Gastroesophageal sphincter (tissue), 4 donors: ENCODE measurements at places on chromosomes 11 and 22.

DNA sequence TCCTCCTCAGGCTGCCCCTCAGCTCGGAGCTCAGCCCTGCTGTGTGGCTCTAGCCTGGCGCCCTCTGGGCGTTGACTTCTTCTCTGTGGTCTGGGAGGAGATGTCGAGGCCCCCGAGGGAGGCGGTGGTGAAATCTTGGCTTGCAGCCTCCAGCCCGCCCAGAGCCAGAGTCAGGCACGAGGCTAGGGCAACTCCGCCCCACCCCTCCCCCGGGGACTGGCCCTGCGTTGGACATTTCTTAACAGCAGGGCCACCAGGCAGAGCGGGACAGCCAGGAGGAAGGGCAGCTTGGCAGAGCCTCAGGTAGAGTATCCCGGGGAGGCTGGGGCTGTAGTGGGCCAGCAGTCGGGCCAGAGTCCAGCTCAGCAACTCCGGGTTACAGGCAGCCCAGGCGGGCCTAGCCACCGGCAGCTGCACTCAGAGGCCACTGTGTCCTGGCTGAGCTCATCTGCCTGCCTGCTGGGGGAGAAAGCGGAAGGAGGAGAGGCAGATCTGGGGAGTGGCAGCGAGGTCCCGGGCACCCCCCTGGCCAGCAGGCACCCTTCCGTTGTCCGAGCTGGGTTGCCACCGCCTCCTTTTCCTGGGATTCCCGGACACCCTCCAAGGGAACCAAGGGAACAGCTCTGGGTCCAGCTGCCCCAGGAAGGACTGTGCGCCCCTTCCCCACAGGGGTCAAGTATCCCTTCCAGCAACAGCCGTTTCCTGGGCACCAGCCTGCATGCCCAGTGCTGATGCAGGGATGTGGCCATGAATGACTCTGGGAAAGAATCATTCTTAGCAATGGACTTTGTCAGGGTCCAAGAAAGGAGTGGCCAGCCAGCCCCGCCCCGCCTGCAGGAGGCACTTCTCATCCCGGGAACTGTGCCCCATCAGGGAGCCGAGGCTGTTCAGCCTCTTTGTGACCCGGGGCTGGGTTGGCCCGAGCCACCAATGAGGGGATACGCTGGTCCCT is at the start of gene ALDH3B1:
ALDH3B1 (plus strand) TSS at position 238 of the 952 bp plus-strand sequence. CDS start 4,971 bp downstream, outside the sequence.
- H3K27ac ChIP-seq: peak within 1 kb of the TSS; percentile 87
- no peaks in the 10 kb centered on the region for H3K36me3 ChIP-seq

DNA sequence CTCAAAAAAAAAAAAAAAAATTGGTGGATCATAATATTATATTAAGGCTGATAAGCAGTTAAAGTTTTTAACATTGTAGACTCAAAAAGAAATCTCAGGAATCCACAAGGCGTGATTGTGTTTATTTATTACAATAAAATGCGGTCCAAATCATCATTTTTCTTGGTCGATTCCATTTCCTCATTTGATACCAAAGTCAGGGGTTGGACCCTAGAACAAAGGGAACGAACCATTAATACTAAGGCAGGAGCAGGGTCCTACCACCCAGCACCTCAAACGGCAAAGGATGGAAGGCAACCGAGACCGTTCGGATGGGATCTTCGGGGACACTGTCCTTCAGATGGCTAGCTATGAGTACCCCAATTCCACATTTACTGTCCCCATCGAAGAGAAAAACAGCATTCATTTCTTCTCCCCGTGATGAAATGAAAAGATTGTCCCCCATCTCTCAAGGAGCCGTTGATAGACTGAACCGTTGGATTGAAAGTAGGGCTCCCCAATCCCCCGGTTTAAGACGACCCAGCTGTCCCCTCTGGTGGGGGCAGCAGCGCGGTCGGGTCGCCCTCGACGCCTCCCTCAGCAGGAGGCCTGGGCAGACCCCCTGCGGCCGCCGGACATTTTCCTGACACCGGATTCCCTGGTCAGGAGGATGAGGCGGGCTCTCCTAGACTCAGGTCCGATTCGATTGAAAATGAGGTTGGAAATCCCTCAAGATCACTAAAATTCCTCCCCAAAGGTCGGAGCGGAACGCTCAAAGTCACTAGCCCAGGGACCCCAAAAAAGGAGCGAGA is 607 bp downstream of the DMC1 start:
- H3K4me3 ChIP-seq: peak overlapping the region; percentile 71
- H3K36me3 ChIP-seq: no peaks in the 10 kb centered on the region
- no peaks in the 10 kb centered on the region for H3K27me3 ChIP-seq
- ATAC-seq: peak; percentile 6
- peak overlapping the region; percentile 91 for H3K27ac ChIP-seq

DNA sequence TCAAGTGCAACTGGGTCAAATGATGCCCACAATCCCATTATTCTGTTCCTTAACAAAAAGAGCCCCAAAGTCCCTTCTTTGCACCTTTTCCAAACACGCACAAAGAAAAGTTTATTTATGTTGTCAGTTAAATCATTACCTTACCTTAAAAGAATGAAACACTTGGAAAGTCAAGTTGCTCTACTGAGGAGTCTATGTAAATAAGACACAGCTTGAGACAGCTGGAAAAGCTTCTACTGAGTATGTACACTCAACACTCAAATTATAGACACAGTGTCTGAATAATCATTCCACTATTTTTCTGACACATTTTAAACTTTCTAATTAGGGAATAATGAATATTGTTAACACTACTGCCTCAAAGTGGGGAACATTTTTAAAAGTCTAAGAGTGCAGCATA is 21.6 kb upstream of the PHLDA2 start:
- H3K4me3 ChIP-seq: no peak overlapping the region
- peaks cover 19% of the 10 kb centered on the region for H3K4me1 ChIP-seq
- ATAC-seq: no peak
- H3K27ac ChIP-seq: peak overlapping the region; percentile 20

- H3K4me3 ChIP-seq: no peak overlapping the region
- no peak overlapping the region for H3K27ac ChIP-seq
- ATAC-seq: no peak
- no peaks in the 10 kb centered on the region for H3K4me1 ChIP-seq
- H3K36me3 ChIP-seq: no peaks in the 10 kb centered on the region
- H3K27me3 ChIP-seq: no peaks in the 10 kb centered on the region
Measured at GRCh38 chr11:106473089-106473722, 395.7 kb downstream of the AASDHPPT start.

DNA sequence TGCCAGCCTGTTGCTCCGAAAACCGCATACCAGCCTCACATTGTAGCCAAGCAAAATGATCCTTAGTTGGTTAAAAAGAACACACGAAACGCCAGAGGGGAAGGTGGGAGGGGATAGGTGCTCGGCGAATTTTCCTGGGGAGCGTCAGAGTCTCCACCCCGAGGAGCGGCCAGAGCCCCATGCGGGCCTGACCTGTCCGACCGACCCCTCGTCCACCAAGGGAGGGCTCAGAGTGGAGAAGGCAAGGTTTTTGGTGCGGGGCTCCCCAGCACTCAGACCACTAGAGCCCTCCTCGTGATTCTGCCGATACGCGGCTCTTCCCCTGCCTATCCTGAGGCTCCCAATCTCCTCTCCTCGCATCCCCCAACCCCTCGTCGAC is 39.6 kb downstream of the DIXDC1 start:
- H3K36me3 ChIP-seq: no peaks in the 10 kb centered on the region
- peak overlapping the region; percentile 77 for H3K4me3 ChIP-seq
- ATAC-seq: peak; percentile 80

- H3K4me3 ChIP-seq: no peak overlapping the region
- no peaks in the 10 kb centered on the region for H3K4me1 ChIP-seq
- peaks cover 13% of the 10 kb centered on the region for H3K27me3 ChIP-seq
- ATAC-seq: no peak
Measured at GRCh38 chr22:43377896-43378704, 33.7 kb upstream of the MPPED1 start.

DNA sequence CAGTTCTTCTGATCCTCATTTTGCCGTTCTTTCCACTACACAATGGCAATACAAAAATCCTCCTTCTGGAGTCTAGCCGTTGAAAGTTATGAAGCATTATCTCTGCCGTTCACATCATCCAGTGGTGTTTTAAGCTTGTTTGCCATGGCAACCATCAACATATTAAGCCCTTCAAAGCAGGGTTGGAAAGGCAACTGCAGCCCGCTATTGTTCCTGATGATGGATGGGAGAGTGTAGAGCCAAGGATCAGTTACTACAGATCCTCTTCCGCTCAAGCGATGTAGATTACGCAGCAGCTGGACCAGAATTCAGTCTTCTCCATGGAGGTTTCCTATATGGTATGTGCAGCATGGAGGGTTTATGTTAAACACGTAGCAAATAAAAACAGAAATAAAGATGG is 352.7 kb downstream of the NTM start:
- no peak for ATAC-seq
- no peak overlapping the region for H3K27ac ChIP-seq
- peaks cover 6% of the 10 kb centered on the region for H3K27me3 ChIP-seq
- H3K36me3 ChIP-seq: no peaks in the 10 kb centered on the region

DNA sequence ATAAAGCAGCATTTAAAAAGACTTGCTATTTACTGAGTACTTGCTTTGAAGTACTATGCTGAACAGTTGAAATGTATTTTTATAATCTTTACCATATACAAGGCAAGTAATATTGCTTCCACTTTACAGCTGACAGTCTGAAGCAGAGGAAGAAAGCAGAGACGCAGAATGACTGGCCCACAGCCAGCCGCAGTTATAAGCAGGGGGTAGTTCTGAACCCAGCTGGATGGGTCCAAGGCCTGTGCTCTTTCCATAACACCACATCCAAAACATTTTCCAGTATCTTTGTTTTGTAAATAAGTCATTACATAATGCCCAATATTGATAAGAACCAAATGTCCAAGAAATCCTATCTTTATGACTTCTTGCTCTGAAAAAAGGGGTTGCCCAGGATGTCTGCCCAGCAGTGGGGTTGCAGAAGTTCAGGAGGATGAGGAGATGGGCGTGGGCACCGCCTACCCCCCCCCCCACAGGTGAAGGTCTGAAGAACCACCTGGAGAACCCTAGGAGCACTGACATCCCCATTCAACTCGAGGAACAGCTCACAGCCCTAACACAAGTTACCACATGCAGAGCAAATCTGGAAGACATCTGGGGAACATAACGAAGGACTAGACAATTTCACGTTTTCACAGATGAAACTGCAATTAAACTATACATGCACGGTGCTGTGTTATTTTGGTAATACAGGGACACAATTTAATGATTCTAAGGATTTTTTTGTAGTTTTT is 24.2 kb upstream of the YPEL1 start:
- no peaks in the 10 kb centered on the region for H3K27me3 ChIP-seq
- peaks cover 51% of the 10 kb centered on the region for H3K4me1 ChIP-seq
- ATAC-seq: no peak
- no peak overlapping the region for H3K4me3 ChIP-seq
- no peaks in the 10 kb centered on the region for H3K36me3 ChIP-seq

DNA sequence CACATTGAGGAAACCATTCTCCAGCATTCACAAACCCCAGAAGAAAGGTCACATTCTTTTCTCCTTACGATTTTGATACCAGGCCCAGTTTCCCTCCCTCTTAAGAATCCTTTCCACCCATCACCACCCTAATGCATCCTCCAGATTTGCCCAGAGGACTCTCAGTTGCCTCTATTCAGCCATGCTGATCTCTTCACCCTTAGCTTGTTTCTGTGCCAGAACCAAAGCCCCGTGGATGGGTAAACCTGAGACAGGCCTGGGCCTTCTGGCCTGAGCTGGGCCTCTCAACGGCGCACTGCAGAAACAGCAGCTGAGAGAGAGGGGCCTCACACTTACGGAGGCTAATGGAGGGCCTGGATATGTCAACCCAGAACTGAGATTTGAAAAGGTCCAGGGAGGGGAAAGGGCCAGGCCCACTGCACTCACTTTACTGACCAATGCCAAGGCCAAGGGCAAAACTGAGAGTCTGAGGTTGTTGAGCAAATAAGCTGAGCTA is 32.2 kb upstream of the OAF start:
- H3K27ac ChIP-seq: peak overlapping the region; percentile 33
- peaks cover 20% of the 10 kb centered on the region for H3K4me1 ChIP-seq
- H3K36me3 ChIP-seq: no peaks in the 10 kb centered on the region
- H3K4me3 ChIP-seq: no peak overlapping the region

GRCh38 chr11:12243911-12244550 is 133.3 kb upstream of the PARVA start:
- peaks cover 5% of the 10 kb centered on the region for H3K4me1 ChIP-seq
- no peaks in the 10 kb centered on the region for H3K27me3 ChIP-seq
- H3K27ac ChIP-seq: peak overlapping the region; percentile 90
- ATAC-seq: no peak
- H3K4me3 ChIP-seq: no peak overlapping the region
